ENCODE measurements at places on chromosomes 4 and X. TPM values are rescaled to one million over a fixed set of nuclear protein-coding genes. Genes with fewer than 3 reads are reported as not detected.

The GPR82 gene
- 0.34 TPM for total RNA-seq

The HSFX3 gene
- not detected for total RNA-seq

The VEGFC gene
- total RNA-seq = not detected

The GALNTL6 gene
- not detected for total RNA-seq

The ANXA3 gene
- total RNA-seq = 0.31 TPM

The NAP1L3 gene
- total RNA-seq = 1.5 TPM

The ARHGEF6 gene
- 31.4 TPM for total RNA-seq

The GPM6B gene
- total RNA-seq = not detected

The IL2RG gene
- 317 TPM for total RNA-seq

The NFXL1 gene
- 11.1 TPM for total RNA-seq

The ADH7 gene
- total RNA-seq = not detected

The PHKA2 gene
- 17.7 TPM for total RNA-seq

The MND1 gene
- total RNA-seq = 24.3 TPM

The KLHL4 gene
- total RNA-seq = 0.19 TPM

The TBX22 gene
- not detected for total RNA-seq

The CCDC158 gene
- total RNA-seq = not detected

The DRP2 gene
- 0.17 TPM for total RNA-seq

The USP17L22 gene
- total RNA-seq = not detected

The DMRTC1 gene
- not detected for total RNA-seq

The TEX13B gene
- not detected for total RNA-seq

The LGI2 gene
- total RNA-seq = not detected

The ESX1 gene
- total RNA-seq = 0.13 TPM

The NSD2 gene
- 166 TPM for total RNA-seq

The CABS1 gene
- not detected for total RNA-seq

The PLP2 gene
- total RNA-seq = 86.8 TPM

The CCNG2 gene
- 4.9 TPM for total RNA-seq

The EDNRA gene
- not detected for total RNA-seq

The MAGT1 gene
- 42.3 TPM for total RNA-seq

The MAGEA2B gene
- not detected for total RNA-seq

All from activated CD8-positive, alpha-beta memory T cell treated with anti-CD3 and anti-CD28 coated beads for 36 hours (primary cell).